ENCODE measurements at places on chromosomes 3 and 15. TPM values are rescaled to one million over a fixed set of nuclear protein-coding genes. Genes with fewer than 3 reads are reported as not detected.

CCNL1 gene
- polyA plus RNA-seq, result 196 TPM

DAZL gene
- polyA plus RNA-seq, result not detected

PTPRG gene
- polyA plus RNA-seq, result 87.4 TPM

GABRB3 gene
- 6.5 TPM for polyA plus RNA-seq

TWF2 gene
- 40.3 TPM for polyA plus RNA-seq

IL20RB gene
- 0.54 TPM for polyA plus RNA-seq

DLEC1 gene
- 1.2 TPM for polyA plus RNA-seq

- no peak for DNase-seq
Measured at GRCh38 chr3:146139586-146140110, 21.3 kb downstream of the PLOD2 start.

DNA sequence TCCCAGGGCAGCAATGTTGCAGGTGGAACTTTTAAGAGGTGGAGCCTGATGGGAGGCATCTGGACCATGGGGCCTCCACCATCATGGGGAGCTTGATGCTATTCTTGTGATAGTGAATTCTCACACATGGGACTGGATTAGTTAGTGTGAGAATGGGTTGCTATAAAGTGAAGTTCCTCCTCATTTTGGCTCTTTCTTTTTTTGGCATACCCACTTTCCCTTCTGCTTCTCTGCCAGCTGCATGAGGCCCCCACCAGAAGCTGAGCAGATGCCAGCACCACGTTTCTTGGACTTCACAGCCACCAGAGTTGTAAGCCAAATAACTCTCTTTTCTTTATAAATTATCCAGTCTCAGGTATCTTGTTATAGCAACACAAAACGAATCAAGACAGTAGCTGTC, 101.0 kb downstream of the PEX5L start:
- DNase-seq, result no peak

- no peak for DNase-seq
Measured at GRCh38 chr3:97256060-97256459, 441.7 kb downstream of the EPHA6 start.

DNA sequence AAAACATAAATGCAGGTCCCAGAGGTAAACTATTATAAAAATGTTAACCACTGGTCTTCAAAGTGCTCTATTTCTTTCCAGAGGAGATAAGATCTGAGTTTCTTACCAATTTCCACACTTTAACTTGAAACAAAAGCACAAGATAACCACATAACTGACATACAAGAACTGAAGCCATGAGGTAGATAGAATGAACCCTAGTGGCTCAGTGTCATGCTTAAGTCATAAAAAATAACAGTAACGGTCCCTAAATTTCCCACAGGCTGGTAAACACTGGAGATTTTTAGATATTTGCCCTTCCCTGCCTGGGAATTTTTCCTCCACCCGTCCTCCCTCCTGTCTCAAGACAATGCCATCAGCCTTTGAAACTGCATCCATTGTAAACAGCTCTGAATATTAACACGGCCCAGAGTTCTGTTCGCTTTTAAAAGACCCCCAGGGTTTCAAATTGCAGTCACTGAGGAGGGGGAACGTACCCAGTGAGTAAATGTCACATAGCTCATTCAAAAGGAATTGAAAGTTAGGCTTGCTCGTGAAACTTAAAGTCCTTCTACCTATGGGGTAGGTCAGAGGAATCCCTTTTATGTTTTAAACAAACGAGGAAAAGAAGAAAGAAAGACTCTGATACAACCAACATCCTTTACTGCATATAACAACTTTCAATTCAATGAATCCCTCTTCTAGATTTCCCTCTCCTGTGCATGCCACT, 5.7 kb downstream of the LRIG1 start:
- DNase-seq, result no peak

DNA sequence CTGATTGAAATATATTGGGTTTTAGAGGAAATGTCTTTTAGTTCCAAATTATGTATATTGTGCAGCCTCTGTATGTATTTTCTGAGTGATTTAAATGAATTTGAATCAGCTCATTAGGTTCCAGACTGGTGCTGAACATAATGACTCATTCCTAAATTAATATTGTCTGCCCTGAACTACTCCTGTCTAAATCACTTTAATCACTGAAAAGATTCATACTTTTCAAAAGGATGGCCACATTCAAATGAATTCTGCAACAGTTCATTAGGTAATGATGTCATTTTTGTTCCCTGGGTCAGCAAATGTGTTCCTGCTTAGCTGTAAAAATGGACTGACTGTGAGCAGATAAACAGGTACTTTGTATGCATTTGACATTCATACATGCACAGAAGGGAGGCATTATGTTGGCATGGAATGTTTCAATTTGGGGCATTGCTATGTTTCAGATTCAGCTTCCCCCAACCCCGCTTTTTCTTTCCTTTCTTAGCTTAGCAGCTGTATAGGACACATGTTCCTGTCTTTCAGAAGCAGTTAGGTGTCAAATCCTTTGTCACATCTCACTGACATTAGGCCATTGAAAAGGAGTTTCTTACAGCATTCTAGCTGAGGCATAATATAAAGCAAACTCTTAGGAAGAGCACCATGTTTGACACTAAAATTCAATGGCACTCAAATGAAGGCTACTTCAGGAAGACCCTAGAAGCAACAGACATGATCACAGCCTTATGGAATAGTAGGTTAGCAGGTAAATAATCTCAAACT, 318.5 kb upstream of the ARPP21 start:
- DNase-seq, result no peak

DNA sequence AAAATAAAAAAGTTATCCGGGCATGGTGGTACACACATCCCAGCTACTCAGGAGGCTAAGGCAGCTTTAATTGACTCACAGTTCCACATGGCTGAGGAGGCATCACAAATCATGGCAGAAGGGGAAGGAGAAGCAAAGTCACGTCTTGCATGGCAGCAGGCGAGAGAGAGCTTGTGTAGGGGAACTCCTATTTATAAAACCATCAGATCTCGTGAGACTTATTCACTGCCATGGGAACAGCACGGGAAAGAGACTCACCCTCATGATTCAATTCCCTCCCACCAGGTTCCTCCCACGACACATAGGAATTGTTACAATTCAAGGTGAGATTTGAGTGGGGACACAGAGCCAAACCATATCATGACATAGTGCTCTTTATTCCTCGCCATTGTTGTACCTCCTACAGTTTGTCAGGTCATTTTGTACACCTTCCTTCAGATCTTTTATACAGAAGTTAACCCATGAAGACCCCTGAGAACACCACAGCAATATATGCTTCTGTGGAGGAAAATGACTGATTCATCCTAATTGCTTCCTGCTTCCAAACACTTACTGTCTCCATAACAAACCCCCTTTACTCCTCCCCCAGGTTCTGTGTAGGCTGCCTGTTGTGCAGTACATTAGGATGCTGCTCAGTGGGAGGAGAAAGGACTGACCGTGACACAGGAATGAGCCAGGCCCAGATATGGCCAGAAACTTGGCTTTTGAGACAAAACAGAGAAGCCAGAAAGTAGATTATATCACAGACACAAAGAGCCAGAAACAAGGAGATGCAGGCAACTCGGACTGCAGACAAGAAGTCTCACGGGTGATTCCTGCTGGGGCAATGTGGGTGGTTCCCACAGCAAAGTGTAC, 67.9 kb upstream of the HEG1 start:
- DNase-seq, result no peak

- peak; percentile 82 for DNase-seq
Measured at GRCh38 chr3:174440741-174441587, 418.2 kb upstream of the NAALADL2 start.

DNA sequence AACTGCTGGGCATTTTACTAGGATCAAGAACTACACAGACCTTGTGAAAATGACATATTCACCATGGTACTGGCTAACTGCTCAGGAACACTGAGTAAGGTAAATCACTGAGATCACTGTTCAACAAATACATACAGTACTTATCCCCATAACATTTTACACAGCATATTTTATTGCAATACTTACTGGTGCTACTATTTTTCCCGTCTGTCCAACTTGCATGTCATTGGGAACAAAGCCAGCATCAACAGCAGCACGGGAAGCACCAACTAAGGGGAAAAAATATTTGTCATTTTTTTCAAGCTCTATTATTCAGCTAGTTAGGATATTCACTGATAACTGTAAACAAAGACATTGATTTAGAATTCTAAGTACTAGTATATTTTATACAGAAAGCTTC, 37.0 kb downstream of the ETFA start:
- no peak for DNase-seq

DNA sequence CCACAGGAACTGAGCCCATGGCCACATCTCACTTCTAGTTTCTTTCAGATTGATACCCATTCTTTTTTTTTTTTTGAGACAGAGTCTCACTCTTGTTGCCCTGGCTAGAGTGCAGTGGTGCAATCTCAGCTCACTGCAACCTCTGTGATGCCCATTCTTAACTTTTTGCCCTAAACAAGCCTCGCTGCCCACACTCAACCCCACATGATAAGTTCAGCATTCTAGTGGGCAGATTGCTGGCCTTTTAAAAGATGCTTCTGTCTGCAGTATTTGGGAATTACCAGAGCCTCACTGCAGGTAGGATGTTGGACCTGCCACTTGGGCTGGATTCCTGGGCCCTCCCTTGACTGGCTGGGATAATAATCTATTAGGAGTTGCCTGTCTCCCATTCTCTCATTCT, 51.0 kb downstream of the TRANK1 start:
- no peak for DNase-seq

DNA sequence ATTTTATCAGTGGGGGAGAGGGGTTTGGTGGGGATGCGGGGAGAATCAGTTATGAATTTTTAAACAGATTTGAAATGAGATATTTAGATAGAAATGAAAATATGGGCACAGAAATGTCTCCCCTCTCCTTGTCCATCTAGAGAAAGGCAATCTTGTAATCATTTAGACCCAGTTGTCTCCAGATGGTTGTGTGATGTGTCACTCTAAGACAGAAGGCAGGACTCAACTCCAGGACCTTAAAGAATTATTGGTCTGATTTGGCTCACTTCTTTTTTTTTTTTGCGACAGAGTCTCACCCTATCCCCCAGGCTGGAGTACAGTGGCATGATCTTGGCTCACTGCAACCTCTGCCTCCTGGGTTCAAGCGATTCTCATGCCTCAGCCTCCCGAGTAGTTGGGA, 77.2 kb downstream of the EOMES start:
- no peak for DNase-seq

GRCh38 chr15:45150997-45151396, 21.2 kb downstream of the DUOX1 start:
- no peak for DNase-seq

DNA sequence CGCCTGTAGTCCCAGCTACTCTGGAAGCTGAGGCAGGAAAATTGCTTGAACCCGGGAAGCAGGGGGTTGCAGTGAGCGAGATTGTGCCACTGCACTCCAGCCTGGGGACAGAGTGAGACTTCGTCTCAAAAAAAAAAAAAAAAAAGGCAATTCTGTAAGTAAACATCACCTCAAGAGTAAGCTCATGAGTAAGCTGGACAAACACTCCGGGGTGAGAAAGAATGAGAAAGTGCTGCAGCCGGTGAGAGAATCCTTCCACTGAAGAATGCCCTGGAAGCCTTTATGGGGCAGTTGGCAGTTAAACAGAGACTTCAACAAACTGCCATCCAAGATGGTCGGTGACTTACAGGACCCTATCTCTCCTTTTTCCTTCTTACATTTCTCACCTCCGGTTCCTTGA, 47.5 kb downstream of the FEZF2 start:
- no peak for DNase-seq

DNA sequence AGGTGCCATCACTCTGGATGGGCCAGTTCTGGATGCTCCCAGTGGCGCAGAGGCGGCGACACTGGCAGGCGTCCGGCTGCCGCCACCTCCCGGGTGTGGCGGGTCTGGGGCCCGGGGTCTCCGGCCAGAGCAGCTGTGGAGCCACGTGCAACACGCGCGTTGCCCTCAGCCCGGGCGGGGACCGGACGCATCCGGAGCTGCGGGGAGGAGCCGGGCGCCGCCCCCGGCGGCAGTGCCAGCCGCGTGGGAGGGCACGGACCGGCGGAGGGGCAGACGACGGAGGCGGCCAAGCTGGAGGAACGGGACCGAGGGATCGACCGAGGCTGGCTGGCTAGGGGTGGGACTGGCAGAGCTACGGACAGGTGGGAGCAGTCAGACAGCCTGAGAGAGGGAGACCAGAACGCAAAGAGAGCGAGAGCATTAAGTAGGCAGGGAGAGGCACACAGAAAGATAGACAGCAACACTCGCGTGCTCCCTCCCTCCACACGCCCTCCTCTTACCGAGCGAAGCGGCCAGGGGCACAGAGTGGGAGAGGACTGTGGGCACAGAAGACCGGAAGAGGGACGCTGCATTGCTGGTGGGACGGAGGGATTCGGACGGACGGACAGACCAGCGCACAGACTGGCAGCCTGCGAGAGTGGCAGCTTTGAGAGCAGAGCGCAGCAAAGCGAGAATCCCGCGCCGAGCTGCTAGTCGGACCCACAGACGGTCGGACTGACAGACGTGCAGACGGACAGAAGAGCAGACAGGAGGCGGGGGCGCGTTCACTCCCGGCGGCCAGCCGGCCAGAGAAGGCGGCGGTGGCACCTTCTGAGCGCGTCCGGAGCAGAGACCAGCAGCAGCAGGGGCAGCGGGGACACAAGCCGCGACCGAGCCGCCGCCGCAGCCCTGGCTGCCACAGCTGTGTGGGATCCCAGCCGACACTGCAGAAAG, at the start of gene ARPP21:
TSS of gene ARPP21 (plus strand) at position 272 of the 933 bp plus-strand sequence. CDS start 42,227 bp downstream, outside the sequence.
- peak; percentile 23 for DNase-seq

- DNase-seq, result no peak
Measured at GRCh38 chr15:65645392-65645791, 23.7 kb downstream of the SLC24A1 start.
